ENCODE measurements at places on chromosomes 3 and 15. TPM values are rescaled to one million over a fixed set of nuclear protein-coding genes. Genes with fewer than 3 reads are reported as not detected.
A peak's percentile ranks its signal among the peaks of the same experiment; 100 is the strongest.

The SYNPR gene
- not detected for total RNA-seq

The GOLGA6B gene
- total RNA-seq = not detected

The INKA1 gene
- 5.8 TPM for total RNA-seq

The SCAMP2 gene
- 57.3 TPM for total RNA-seq

The SI gene
- total RNA-seq = not detected

The CYP19A1 gene
- total RNA-seq = 3.5 TPM

DNA sequence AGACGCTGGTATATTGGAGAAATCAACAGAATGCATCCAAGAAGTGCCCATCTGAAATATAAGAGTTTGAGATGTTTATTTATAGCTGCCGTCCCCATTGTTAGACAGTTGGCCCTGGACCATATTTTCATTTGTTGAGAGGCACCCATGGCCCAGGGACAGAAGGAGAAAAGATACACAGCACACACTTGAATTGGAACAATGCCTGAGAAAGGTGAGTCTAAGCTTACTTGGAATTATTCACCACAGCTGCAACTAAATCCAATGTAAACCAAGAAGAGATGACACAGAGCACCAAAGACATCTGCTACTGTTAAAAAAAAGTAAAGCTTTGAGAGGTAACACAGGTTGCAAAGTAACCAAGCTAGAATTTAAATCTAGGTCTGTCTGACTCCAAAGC, 525.5 kb upstream of the NAALADL2 start:
- no peaks in the 10 kb centered on the region for H3K27me3 ChIP-seq
- DNase-seq = no peak
- peaks cover 7% of the 10 kb centered on the region for H3K4me1 ChIP-seq
- no peaks in the 10 kb centered on the region for H3K36me3 ChIP-seq

DNA sequence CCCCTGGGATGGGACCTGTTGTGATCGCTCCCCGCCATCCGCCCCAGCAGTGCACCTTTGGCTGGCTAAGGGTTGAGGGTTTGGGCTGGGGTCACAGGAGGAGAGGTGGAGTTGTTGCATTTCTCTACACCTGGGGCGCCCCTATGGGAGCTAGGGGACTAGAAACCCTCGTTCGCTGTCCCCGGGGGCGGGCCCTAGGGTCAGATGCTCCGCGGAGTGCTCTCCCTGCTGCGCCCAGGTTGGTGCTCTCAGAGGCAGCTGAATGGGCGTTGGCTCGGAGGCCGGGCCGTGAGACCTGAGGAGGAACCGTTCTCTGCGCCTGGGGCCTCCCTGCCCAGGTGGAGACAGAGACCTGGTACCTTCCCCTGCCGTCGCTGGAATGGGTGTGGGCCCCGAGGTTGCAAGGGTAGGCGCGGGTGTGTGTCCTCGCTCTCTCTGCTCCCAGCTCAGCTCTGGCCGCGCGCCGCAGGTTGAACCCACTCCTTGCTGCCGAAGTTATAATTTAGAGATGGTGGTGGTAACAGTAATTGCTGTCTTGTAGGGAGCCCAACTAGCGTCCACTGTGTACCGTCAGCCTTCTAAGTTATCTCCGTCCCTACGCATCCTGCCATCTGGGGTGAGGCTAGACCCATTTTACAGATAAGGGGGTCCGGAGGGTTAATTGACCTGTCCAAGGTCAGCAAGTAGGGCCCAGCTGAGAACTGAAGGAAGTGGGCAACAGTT, 965 bp downstream of the FLNB start:
- H3K27me3 ChIP-seq = no peaks in the 10 kb centered on the region
- no peak for DNase-seq
- H3K4me3 ChIP-seq = peak overlapping the region; percentile 95
- H3K4me1 ChIP-seq = peaks cover 62% of the 10 kb centered on the region
- H3K36me3 ChIP-seq = no peaks in the 10 kb centered on the region
- H3K27ac ChIP-seq = peak overlapping the region; percentile 87

DNA sequence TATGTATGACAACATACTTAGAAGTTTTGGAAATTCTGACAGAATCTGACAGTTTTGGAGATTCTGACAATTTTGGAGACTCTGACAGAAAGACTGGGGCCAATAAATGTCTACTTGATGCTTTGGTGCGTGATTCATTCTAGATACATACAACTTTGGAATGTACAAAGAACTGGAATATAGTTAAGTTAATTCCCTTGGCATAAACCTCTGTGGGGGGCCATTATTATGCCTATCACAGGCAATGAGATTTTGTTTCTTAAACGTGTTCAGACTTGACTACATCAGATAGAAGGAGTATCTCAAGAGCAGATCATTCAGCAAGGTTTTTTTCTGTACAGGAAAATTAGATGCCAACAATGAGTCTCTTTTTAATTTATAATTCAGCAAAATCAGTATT, 617.6 kb upstream of the ZNF717 start:
- H3K36me3 ChIP-seq = no peaks in the 10 kb centered on the region
- DNase-seq = no peak
- H3K4me3 ChIP-seq = no peak overlapping the region
- no peaks in the 10 kb centered on the region for H3K4me1 ChIP-seq

DNA sequence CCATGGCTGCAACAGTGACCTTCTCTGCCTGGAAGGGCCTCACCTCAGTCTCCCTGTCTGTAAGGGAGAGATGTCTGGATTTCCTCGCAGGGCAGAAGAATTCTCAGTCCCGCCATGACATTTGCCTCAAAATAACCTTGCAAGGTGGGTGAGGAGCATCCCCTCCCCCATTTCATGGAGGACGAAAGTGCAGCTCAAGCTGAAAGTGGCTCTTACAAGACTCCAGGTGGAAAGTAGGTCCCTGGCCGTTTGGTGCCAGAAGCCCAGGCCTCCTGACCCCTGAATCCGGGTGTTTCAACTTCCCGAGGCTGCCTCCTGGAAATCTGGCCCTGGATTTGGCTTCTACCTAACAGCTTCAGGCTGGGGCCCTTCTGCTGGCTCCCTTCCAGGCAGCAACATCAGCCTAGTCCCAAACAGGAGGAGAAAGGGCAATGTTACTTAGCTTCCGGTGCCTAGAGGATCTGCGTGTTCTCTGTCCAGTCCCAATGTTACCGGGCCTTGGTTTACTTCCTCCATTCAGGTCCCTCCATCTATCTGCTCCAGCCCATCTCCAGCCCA, 769 bp upstream of the CSPG4 start:
- no peaks in the 10 kb centered on the region for H3K27me3 ChIP-seq
- peaks cover 73% of the 10 kb centered on the region for H3K4me1 ChIP-seq
- peak overlapping the region; percentile 97 for H3K27ac ChIP-seq
- no peak for DNase-seq

GRCh38 chr3:179455954-179456353, 4.7 kb upstream of the GNB4 start:
- H3K4me3 ChIP-seq = no peak overlapping the region
- H3K27ac ChIP-seq = no peak overlapping the region
- H3K27me3 ChIP-seq = no peaks in the 10 kb centered on the region
- H3K4me1 ChIP-seq = peaks cover 20% of the 10 kb centered on the region

All from esophagus muscularis mucosa (tissue), 4 donors.